Fibroblast of pulmonary artery (primary cell): ENCODE measurements at places on chromosomes 5 and 9.

DNA sequence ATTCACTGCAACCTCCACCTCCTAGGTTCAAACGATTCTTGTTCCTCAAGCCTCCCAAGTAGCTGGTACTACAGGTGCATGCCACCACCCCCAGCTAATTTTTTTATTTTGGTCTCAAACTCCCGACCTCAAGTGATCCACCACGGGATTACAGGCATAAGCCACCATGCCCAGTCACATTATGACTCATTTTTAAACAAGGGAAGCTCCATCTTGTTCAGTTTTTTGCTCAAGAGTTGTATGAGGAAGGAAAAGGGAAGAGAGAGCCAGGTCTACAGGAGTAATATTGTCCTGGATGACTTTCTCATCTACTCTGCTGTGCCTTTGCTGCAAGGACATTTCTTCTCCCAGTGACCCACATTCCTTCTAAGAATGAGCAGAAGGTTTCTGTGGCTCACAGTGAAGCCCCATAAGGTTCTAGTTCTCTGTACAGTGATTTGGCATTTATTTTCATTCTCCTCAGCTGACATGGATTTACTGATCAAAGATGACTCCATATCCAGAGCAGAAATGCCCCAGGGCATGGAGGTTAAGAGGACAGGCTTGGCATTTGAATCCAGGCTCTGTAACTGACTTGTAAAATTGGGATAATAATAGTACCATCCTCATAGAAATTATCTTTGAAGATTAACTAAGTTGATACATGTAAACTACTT lies 153.5 kb downstream of the CDH6 start:
- no peak for DNase-seq

DNA sequence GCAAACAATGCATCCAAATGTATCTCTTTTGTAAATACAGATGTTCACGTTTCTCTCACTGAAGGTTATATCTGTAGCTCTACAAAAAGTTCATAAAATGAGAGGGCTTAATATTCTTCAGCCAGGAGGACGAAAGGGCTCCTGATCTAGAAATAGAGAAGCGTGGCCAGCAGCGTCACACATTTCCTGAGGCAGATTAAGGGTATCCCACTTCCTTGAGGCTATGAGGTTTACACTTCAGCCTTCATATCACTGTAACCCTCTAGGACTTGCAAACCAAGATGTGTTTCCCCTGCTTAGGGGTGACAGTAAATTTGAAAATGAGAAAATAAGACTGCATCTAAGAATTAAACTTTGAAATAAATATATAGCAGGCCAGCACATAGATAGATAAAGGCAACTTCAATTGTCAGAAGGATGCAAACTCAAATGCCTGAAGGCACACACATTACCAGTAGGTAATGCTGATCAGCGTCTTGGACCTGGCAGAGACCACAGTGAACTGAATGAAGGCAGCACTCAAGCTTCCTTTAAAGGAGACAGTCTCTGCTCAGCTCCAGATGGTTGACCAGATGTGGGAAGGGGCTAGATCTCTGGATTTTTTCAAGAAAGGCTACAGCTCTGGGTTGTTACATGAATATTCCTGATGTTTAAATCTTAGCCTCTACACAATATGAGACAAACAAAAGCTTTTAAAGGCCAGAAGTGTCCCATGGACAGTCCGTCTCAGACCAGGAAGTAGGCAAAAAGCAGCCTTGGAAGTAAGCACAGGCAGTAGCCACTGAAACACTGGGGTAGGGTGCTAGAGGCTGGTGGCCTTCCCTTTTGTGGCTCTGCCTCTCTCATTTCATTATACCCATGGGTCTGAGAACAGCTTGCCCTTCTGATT lies 197.7 kb downstream of the MCTP1 start:
- no peak for DNase-seq

GRCh38 chr5:165714598-165714997 lies 2209.2 kb downstream of the MAT2B start:
- DNase-seq = no peak

- no peak for DNase-seq
Observed at GRCh38 chr5:172115541-172115982, 72.5 kb downstream of the STK10 start.

DNA sequence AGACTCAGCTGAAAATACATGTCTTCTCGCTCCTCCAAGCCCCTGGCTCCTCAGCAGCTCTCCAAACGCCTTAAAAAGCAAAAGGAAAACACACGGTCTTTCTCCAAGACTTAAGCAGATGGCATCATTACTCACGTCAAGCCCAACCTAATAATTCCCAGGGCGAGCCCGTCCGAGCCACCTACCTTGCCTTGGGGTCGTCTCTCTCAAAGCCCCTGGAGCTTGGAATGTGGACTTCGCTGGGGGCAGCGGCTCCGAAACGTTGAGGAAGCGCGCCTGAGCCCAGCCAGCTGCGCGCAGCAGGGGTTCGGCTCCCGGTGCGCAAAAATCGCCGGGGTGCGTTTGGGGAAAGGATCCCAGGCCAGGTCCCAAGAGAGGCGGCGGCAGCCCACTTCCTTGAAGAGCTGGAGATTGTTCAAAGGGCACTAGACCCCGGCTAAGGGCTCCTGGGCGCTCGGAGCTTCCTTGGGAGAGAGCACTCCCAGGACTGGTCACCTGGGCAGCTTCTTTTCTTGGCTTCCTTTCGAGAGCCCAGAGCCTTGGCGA lies 395 bp downstream of the DRD1 start:
- no peak for DNase-seq

DNA sequence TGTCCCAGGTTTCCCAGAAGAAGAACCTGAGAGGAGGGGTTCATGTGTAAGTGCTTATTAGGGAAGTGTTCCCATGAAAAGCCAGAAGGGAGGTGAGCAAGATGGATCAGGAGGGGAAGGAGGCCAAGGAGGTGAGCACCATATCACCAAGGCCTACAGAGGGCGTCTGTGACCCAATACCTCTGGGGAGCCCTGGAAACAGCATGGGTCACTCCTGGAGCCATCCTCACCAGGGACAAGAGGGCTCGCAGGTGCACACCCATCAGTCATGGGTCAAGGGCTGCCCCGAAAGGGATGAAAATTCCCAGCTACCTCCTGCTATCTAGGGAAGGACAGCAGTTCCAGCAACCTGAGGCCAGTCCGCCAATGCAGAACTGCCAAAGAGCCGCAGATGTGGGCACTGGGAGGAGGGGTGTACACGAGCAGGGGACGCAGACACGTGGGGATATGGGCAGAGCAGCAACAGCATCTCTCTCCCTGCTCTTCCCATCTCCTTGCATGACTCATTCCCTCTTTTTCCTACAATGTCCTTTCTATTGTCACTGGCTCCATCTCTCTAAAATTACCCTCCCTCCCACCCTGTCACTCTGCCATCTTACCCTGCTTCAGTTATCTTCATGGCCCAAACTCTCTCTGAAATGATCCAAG lies 167.6 kb upstream of the FSTL4 start:
- DNase-seq = no peak

DNA sequence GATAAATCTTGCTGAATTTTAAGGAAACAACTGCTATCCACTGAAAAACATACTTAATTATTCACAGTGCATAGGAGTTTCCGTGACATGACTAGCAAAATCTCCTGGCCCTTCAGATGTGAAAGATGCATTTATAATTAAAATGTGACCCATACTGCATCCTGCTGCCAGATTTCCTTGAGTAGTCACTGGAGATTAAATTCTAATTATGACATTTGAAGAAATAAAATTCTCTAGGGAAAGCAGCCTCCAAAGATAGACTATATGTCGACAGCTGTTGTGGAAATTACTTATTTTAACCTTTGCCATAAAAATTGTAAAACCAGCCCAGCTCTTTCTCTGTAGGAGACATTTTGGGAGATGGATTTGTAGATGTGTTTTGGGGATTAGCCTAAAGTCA lies 193.6 kb upstream of the SMC2 start:
- DNase-seq = no peak

- DNase-seq = peak; percentile 23
Observed at GRCh38 chr9:134776080-134776796, 104.4 kb upstream of the FCN2 start.

- DNase-seq = peak; percentile 17
Observed at GRCh38 chr5:175572886-175573285, 85.0 kb upstream of the HRH2 start.

- no peak for DNase-seq
Observed at GRCh38 chr9:8816361-8816760, 1016.8 kb upstream of the DMAC1 start.

GRCh38 chr9:116174347-116174746 lies 20.8 kb downstream of the PAPPA start:
- no peak for DNase-seq

- DNase-seq = no peak
Observed at GRCh38 chr9:113940077-113940476, 64.0 kb downstream of the ZNF618 start.

DNA sequence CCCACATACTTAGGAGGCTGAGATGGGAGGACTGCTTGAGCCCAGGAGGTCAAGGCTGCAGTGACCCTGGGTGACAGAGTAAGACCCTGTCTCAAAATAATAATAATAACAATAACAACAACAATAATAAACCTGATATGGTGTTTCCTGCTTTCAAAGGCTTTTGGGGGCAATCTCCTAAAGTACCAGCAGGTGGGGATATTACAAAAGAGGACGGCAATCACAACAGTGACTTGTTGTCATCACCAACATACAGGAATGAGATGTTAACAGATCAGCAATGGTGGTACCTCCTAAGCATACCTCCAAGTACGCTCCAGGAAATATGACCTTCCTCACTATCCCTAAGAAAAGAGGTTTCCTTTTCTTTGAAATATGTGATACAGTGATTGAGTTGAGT lies 91.1 kb upstream of the RNF180 start:
- DNase-seq = peak; percentile 51

DNA sequence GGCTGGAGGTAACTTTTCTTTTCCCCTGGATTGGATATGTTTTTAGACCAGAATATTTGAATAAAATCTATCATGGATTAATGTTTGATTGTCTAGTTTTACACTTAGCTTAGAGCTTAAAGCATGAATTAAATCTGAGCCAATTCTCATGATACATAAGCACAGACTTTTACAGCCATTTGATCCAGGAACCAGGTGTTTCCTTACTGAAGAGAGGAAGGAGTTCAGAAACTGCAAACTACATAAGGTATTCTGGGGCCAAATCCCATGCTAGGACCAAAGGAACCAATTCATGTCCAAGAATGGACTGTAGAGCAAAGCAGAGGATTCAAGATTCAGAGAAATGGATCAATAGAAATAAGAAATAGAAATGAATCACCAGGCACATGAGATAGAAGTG lies 360.4 kb upstream of the ZNF608 start:
- no peak for DNase-seq

DNA sequence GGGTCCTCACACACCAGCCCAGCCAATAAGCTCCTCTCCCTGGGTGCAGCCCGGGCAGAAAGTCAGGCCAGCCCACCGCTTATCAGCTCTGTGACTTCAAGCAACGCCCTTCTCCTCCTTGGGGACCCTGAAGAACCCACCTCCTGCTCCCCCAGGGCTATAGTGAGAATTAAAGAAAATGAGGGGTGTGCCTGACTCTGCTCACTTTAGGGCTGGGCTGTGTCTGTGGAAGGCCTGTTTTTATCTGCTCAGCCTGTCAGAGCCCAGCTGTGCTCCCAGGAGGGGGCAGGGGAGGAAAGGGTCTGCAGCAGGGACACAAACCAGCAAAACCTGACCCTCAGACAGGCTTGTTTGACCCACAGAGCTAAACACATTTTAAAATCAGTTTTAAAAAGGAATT lies 3.9 kb downstream of the GPRIN1 start:
- DNase-seq = no peak

GRCh38 chr5:143957455-143957854 lies 145.5 kb downstream of the HMHB1 start:
- no peak for DNase-seq

DNA sequence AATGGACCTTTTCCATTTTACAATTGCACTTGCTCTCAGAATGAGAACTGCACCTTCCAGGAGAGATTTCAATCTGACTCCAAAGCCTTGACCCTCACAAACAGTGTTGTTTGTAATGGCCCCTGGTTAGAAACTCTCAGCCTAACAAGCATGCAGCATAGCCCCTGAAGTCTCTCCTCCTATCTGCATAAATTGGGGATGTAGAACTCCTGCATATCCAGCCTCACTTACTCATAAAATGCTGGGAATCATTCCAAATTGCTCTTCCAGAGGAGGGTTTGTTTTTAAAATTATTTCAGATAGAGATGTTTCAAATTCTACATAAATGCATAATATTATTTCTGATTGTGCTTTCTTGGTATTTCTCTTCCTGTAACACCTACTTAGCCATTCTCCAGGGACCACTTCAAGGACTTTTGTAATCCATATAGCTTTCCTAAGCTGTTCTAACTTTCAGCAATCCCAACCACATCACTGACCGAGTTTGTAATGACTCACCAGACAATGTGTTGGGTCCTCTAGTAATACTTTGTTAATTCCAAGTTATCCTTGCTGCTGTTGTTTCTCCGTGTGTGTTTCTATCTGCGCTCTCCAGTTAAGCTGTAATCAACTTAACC lies 143.8 kb upstream of the CCDC152 start:
- DNase-seq = peak; percentile 56

DNA sequence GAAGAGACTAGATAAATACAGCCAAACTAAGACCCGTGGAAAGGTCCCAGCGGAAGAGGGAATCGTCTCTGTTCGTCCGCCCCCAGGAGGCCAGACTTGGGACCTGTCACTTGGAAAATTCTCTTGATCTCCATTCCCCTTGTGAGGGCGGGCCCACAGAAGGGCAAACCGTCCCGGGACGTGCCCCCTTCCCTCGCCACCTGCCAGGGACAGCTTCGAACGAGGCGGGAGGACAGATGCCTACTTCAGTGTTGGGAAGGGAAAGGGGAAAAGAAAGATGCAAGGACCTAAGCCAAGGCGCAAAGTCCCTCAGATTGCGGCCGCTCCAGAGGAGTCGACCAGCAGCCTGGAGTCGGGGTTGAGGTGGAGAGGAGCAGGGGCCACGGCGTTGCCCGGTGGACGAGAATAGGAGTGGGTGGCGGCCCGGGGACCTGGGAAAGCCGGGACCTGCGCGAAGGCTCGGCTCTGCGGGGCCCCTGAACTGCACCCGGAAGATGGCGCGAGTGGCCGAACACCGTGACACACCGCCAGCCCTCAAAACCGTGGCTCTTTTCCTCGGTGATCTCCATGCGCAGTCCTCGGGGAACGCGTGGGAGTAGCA lies 4.4 kb upstream of the EBF1 start:
- DNase-seq = peak; percentile 34

DNA sequence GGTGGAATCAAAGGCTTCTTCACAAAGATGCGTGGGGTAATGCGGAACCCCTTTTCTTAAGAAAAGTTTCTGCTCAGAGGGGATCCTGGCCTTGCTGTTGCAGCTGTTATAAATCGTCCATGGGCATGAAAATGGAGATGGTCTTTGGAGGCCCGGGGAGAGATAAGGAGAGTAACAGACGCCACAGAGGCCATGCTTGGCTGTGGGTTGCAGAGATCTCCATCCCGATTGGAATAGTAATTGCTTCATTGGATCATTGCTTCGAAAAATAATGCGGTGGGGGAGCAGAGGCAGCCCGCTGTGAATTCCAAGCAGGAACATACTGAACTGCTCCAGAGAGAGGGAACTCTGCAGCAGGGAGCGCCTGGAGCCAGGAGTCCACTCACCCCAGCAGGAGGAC lies 55.5 kb downstream of the C5orf15 start:
- DNase-seq = no peak

GRCh38 chr9:89791754-89792153 lies 186.9 kb downstream of the GADD45G start:
- no peak for DNase-seq
